ENCODE measurements at places on chromosomes 2 and 18. TPM values are rescaled to one million over a fixed set of nuclear protein-coding genes. Genes with fewer than 3 reads are reported as not detected.

Gene EPHA4
- total RNA-seq, result 0.59 TPM

Gene FBXO41
- 28.2 TPM for total RNA-seq

Gene CGREF1
- 1.1 TPM for total RNA-seq

Gene QPCT
- 1.9 TPM for total RNA-seq

Gene C1QL2
- not detected for total RNA-seq

Gene GCG
- total RNA-seq, result not detected

Gene GKN2
- total RNA-seq, result not detected

DNA sequence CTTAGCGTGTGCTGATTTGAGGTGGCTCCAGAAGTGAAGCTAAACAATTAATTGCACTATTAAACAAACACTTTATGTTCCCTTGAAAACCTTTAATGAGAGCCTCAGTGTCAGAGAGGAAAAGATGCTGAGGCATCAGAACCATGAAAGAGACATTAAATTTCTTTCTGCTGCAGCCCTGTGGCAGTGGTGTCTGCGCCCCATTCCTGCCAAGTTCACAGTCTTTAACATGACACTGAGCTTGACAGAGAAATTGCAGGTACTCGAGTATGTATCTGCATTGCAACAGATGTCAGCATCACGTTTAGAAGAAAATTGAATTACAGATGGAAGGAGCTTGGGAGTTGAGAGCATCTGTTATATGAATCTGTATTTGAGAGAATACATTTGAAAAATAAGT is 111.3 kb upstream of the CREB1 start:
- no peak for DNase-seq

DNA sequence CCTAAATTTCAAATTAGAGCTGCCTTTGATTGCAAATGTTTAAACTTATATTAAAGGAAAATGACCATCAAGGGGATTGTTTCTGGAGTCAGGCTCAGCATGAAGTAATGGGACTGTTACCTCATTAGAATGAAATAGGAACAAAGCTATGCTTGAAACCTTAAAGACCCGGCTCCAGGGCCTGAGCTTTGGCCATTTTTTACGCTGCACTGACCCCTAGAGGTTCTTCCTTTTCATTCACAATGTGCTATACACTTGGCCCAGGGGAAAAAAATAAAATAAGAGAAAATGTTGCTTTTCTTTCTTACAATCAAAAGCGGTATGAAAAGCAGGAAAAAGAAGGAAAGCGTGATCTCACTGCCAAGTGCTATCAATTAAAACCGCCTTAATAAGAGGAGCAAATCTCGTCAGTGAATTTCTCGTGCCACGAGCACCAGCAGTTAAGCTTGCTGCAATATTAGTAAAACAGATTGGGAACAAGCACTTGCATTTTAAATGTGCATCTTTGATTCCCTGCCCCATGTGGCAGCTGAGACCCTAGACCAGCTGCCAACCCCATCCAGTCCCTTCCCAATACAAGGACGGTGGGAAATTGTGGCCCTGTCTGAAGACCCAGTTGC is 96.6 kb downstream of the MBD2 start:
- DNase-seq, result peak; percentile 55

DNA sequence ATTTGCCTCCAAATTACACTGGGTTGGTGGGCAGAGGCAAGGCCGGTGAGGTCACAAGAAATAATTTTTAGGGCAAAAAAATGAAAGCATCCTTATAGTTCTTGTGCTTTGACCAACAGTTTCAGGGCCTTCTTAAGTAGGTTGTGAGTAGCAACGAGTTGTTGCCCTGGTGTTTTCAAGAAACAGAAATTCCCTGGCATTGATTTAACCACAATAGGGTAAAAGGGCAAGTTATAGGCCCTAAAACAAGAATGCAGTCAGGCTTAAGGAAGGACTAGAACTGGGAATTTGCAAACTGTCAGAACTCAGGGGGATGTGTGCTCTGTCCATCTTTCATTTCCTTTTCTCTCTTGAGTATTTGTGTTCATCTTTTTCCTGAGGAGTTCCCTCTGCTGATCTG is 46.1 kb upstream of the STPG4 start:
- no peak for DNase-seq

DNA sequence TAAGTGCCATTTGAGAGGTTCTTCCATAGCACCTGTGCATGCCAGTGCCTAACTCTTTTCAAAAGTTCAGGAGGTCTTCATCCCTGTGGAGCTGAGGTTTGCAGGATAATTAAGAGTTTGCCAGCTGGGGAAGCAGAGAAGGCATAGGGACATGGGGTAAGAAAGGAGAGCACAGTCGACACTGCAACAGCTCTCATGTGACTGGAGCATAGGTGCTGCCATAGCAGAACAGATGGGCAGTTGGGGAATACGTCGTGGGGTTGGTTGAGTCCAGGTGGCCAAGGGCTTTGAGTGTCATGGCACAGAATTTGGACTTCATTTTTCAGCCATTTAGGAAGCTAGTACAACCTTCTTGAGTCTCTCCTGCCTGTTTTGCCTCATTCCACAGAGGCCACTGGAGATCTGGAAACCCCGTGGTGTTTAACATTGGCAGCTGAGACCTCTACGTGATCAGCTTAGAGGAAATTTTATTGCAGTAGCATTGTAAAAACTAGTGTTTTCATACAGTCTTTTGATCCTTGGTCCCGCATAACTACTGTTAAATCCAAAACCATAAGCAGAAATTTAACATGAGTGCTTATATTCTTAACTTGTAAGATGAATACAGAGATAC is 65.1 kb downstream of the CRIM1 start:
- DNase-seq, result no peak

- DNase-seq, result no peak
Measured at GRCh38 chr2:10831400-10831985, 18.9 kb upstream of the PDIA6 start.

DNA sequence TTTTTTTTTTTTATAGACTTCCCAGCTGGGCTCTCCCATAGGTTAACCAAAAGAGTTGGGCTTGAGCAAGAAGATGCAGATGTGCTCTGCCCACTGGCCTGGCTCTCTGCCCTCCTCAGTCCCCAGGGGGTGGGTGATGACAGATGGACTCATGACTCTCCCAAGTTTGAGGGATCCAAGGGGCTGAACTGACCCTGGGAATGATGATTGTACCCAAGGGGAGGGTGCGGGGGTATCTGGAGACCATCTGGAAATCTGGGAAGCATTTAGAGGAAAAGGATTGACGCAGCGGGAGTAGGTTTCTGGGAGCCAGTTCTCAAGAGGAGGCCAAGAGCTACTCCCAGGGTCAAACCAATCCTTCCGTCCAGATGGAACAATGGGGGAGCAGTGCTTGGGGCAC is 330.8 kb downstream of the CYP26B1 start:
- DNase-seq, result no peak

DNA sequence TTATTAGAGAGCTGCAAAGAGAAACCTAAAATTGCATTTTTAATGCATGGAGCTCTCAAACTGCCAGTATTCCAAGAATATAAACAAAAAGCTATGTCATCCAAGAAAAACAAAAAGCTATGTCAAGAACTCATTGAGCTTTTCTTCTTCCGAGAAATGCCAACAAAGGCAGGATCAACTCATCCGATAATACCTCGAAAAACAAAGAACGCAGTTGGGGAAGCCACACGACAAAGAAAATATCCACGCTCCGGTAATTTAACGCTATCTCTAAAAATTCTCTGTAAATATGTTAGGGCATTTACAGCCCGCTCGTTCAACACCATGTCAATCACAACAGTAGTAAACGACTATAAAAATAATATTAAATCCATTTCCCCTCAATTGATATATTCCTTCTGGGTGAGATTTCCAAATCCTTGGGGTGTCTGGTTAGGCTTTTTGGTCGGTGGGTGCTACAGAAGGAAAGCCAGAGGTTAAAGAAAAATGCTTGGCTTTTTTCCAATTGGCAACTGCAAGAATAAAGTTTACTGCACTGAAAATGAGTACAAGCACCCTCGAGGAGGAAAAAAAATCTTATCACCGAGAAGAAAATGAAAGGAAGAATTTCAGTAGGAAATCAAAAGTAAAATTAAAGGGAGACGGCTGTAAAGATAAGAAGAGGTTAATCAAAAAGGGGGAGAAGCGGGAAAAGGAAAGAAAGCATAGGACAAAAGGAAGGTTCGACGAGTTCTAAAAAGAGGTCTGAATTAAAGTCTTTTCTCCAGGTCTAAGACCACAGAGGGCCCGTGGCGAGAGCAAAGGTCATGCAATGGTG is 856 bp downstream of the TIA1 start:
- DNase-seq, result no peak

DNA sequence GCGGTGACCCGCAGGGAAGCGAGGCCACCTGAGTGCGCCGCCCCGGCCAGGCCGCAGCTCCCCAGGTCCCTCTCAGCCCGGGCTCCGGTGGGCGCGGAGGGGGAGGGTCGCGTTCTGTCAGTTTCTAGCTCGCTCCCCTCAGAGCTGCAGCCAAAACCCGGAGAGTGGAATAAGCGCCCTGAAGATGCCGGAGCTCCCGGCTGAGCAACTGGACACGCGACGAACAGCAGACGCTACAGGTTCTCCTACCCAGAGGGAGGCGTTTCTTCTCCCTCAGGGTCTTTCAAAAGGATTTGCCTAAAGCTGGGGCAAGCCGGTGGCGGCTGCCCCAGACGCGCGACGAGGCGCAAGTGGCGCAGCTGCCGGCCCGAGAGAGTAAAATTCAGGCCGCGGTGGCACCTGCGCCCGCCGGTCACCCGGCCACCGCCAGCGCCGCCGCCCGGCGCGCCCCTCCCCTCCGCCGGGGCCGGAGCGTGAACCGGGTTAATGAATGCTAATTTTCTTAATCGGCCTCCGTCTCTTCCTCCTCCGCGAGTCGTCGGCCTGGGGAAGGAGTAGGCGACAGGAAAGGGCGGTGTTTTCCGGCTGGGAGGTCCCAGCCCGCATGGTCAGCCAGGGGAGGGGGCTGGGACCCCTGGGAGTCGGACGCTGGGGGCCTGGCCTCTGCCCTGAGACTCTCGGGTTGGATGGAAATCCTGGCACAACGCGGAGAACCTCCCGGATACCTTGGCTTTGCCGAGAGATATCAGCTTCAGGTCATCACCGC is 845 bp upstream of the CDC42EP3 start:
- DNase-seq, result peak; percentile 82

GRCh38 chr18:21834299-21834660 is 93.7 kb downstream of the MIB1 start:
- DNase-seq, result no peak

GRCh38 chr18:48660346-48661228 is 121.8 kb downstream of the CTIF start:
- no peak for DNase-seq

DNA sequence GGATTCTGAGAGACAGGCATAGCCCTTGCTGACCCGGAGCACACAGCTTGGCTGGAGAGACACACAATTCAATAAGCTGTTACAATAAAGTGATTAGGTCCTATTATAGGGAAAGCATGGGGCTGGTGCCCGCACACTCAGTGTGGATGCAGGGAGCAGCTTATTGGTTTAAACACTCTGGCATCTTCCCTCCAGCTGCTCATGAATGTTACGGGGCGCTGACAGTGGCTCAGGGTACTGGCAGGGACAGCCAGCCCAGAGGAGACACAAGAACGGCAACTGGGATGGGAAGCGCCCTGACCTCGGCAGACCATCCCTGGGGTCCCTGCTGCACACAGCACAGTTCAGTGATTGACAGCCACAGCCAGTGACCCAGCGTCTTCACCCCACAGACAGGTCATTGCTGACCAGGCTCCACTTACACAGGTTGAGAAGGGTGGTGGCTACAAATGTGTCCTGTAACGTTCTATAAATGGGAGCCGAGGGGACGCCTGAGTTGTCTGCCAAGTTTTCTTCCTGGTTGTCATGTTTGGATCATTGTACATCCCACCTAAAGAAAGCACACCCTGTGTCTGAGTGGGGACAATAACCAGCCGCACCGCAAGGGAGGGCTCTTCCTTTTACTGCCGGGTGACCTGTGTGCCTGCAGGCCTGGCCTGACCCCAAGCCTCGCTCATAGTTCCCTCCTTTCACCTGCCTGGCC is 60.3 kb downstream of the SH3BP4 start:
- no peak for DNase-seq
